Left hindlimb (tissue), 1 donor: ENCODE measurements at places on chromosomes 6 and 20.

DNA sequence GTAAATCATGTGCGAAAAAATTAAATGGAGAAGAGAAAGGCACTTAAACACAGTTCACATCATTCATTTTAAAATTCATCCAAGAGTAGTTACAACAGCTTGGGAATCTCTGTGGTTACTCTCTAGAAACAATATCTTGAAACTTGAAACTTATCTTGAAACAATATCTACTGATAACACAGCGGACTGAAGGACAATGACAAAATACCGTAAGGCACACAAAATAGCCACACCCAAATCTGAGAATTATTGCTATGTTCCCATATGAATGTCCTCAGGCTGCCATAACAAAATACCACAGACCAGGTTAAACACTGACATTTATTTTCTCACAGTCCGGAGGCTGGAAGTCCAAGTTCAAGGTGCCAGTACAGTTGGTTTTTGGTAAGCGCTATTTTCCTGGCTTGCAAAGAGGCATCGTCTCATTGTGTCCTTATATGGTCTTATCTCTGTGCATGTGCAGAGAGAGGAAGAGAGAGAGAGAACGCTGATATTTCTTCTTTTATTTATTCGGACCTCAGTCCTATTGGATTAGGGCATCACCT lies 122.5 kb upstream of the BTBD3 start:
- no peak for DNase-seq

GRCh38 chr20:62080249-62080990 lies 14.7 kb upstream of the TAF4 start:
- DNase-seq: no peak

DNA sequence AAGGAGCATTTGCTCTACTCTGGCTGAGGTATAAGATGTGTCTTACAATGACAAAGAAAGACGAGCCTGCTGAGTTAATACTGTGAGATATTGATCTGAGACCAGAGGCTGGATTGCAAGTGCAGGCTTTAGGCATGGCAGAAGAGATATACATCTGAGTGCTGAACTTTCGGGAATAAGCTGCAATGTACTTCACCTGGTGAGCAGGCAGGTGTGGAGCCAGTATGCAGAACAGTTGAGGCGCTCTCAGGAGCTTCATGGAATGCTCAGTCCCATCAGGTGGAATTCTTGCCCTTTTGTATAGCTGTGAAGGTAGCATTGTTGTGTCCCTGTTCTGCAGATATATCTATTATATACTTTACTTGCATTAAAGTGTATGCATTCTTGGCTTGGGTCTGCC lies 179.3 kb upstream of the RIMS1 start:
- DNase-seq: no peak

GRCh38 chr6:87914637-87915395 lies 132.8 kb upstream of the SPACA1 start:
- DNase-seq: no peak

DNA sequence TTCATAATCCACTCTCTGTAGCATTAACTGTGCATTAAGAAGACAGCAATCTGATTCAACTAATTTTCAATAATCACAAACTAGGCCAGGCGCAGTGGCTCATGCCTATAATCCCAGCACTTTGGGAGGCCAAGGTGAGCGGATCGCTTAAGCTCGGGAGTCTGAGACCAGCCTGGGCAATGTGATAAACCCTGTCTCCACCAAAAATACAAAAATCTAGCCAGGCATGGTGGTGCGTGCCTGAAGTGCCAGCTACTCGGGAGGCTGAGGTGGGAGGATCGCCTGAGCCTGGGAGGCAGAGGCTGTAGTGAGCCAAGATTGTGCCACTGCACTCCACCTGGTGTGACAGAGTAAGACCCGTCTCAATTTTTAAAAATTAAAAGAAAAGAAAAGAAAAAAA lies 29.5 kb downstream of the SERPINB9 start:
- DNase-seq: no peak

DNA sequence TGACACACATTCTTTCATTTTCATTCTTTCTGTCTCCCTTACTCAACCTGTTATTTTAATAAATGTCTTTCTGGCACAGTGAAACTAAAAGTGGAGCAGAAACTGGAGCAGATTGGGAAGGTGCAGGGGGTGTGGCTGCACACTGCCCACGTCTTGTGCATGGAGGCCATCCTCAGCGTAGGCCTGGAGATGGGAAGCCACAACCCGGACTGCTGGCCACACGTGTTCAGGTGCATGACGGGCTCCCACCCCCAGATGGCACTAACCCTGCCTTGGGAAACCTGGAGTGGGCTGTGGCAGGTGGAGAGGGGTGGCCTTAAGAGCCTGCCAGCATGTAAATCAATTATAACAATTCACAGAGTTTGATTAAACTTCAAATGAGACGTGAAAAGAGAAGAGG lies 71.4 kb upstream of the PBOV1 start:
- DNase-seq: no peak

GRCh38 chr20:45320948-45321595 lies 13.0 kb upstream of the MATN4 start:
- no peak for DNase-seq

DNA sequence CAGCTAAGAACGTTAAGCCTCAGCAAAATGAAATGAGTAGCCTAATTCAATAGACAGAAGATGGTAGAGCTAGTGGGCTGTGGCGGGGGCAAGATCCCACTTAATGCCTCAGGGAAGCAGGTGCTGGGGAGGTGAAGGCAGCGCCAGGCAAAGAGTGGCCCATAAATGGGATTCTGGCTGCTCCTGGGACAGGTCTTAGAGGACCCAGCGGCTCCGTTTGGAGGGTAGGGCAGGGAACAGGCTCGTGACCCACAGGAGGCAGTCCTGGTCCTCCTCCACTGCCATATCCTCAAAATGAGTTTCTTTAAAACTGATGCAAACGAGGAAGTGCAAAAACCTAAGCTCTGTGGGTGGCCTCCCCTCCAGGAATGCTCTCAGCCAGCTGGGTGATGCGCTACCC lies 32.7 kb downstream of the SAYSD1 start:
- no peak for DNase-seq

DNA sequence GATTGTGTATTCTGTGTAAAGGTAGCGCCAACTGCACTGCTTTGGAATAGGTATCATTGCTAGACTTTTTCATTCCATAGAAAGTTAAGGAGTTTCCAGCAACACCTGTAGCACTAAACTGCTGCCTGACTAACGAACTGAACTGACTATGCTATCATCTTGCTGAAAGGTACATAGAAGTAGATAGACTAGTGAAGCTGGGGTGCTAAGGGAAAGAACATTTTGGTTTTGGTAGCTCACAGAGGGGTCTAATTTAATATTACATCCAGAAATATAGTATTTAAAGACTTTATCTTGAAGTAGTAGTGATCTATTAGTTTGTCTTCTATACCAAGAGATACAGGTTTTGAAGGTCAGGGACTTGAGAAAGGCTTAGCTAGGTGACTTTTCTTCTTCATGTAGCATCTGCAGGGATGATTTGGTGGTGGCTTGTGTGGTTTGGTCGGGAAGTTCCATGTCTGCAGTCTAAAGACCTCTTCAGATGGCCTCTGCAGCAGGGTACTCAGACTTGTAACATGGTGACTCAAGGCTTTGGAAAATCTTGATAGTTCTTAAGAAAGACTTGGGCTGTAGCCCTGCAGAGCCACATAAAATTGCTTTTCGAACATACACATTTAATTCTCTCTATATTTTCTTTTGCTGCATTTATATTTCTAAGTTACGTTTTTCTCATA lies 10.2 kb downstream of the SENP6 start:
- no peak for DNase-seq

DNA sequence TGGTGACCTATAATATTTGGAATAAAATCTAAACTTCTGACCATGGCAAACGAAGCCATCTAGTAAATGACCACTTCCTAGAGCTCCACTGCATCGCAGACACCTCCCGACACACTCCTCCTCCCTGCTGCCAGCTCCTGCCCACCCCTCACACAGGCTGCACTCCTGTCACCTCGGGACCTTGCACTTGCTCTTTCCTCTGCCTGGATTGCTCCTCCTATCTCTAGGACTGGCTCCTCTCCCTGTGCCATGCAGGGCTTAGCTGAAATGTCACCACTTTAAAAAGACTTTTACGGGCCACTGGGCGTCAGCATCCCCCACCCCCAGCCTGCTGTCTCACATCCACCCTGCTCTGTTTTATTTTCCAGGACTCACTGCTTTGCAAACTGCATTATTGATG lies 87.6 kb upstream of the MC3R start:
- no peak for DNase-seq

GRCh38 chr6:169864148-169865020 lies 113.0 kb downstream of the ERMARD start:
- no peak for DNase-seq

GRCh38 chr20:10466855-10467254 lies 31.8 kb downstream of the SLX4IP start:
- DNase-seq: no peak

- DNase-seq: no peak
Observed at GRCh38 chr20:3836132-3836531, 10.5 kb upstream of the MAVS start.

DNA sequence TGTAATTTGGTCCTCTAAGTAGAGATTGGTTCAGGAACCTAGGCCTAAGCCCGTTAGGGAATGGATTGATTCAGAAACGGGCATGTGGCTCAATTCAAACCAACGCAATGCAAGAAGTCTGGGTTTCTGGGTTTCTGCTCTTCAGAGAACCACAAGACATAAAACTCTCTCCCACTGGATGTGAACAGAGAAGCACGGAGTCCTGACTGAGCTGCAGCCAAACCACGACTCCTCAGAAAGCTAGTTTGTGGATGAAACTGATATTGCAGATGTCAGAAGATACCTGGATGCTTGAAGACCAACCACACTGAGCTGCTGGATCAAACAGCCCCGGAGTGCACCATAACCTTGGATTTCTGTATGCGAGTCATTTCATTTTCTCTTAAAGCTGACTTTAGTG lies 50.0 kb downstream of the SOD2 start:
- no peak for DNase-seq

GRCh38 chr6:46677314-46677654 lies 10.4 kb upstream of the TDRD6 start:
- DNase-seq: no peak

DNA sequence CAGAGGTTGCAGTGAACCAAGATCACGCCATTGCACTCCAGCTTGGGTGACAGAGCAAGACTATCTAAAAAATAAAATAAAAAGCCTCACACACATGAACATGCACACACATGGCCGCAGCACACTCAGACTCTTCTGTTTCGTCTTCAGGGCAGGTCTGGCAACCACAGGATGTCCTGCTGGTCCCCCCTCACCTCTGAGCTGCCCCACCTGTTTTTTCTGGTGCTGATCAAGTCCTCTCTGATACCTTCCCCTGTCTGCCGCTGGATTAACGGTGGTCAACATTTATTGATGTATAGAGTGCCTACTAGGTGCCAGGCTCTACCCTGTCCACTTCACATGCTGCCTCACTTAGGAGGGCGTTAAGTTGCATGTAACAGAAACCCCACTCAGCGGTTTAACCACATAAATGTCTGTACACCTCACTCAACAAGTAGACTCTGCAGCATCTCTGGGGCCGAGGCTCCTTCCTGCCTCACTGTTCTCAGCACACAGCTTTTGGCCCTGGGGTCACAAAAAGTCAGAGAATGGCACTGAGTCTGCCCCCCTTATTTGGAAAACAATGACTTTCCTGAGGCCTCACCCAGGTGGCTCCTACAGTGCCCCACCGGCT lies 4.5 kb upstream of the AP5S1 start:
- no peak for DNase-seq

DNA sequence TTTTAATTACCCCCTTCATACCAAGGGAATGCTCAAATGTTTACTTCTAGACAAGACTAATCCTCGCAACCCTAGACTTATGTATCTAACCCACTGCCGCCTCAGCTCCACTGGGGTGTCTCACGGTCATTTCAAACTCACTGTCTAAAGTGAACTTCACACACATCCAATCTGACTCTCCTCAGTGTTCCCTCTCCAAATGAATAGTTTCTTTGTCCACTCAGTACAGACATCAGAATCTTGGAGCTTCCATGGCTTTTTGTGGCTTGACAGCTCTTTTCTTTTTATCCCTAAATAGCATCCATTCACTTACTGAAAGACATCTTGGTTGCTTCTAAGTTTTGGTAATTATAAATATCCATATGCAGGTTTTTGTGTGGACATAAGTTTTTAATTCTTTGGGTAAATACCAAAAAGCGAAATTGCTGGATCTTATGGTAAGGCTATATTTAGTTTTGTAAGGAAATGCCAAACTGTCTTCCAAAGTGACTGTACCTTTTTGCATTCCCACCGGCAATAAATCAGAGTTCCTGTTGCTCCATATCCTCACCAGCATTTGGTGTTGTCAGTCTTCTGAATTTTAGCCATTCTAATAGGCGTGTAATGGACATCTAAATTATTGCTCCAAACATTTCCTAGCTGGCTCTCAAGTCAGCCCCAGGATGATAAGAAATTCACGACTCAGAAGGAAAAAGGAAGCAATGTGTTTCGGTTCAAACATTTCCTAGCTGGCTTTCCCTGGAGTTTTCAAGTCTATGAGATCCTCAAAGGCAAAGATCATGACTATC lies 73.1 kb downstream of the DNAAF9 start:
- DNase-seq: no peak

- DNase-seq: no peak
Observed at GRCh38 chr6:75932067-75932466, 140.4 kb downstream of the IMPG1 start.

- DNase-seq: no peak
Observed at GRCh38 chr6:160160450-160160849, 38.8 kb downstream of the SLC22A1 start.

DNA sequence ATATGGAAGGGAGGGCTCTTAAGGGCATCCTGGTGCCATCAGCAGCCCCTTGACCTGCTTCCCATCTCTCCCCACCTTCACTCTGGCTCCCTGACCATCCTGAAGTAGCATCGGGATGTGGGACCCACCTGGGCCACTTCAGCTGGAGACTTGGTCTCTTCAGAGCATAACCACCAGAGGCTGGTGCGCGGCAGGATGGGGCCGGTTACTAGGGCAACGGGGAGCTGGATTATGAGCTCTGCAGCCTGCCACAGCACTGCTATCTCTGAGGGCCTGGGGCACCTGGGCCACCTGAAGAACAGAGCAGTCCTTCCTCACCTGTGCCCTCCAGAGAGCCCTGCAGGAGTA lies 79.7 kb downstream of the SYNJ2 start:
- DNase-seq: no peak

DNA sequence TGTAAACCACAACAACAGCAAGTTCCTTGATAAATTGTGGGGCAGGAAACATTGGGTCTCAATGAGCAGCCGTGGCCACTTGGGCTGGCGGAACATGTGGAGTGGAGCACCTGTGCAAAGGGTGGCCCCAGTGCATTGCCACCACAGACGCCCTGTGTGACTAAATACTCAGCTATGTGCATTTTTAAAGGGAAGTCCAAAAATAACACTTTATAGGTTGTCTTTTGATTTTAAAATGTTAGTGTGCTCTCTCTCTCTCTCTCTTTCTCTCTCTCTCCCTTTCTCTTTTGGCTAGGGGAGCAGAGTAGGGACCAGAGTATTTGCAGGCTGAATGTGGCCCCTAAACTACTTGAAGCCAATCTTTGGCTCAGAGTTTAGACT lies 236.3 kb downstream of the BCAS1 start:
- no peak for DNase-seq

- no peak for DNase-seq
Observed at GRCh38 chr6:165110860-165111259, 198.5 kb downstream of the C6orf118 start.
